ENCODE measurements at places on chromosomes 12 and 14.
A peak's percentile ranks its signal among the peaks of the same experiment; 100 is the strongest.

- no peak for DNase-seq
These were observed 154.4 kb upstream of the GARIN6 start for GRCh38 chr12:99493197-99493596.

DNA sequence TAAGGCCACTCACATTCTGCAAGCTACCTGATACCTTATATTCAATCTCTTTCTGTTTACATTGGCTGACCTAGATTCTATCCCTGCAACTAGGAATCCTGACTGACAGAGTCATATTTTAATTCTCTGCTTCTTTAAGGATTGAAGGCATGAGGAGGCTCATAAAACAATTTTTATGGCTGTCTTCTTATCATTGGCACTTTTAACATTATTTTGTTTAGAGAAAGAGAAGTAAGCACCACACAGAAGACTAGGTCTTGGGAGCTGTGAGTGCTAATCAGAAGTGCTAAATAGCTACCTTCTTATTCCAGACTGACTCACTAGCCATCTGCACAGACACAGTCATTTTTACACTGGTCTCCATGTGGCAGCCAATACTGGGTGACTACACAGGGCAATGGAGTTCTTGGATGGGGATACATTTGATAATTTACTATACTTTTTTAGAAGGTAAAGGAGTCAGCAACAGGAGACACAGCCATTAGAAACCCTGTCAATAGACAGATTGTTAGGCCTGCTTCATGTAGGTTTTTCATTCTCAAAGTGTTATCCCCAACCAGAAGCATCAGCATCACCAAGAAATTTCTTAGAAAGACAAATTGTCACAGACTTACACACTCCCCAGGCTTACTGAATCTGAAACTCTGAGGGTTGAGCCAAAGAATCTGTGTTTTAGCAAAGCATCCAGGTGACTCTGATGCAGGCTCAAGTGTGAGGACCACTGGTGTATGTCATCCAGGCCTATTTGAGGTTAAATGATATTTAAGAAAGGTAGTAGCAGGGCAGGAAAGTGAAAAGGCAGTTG lies 214.1 kb downstream of the DUSP6 start:
- DNase-seq: peak; percentile 43

DNA sequence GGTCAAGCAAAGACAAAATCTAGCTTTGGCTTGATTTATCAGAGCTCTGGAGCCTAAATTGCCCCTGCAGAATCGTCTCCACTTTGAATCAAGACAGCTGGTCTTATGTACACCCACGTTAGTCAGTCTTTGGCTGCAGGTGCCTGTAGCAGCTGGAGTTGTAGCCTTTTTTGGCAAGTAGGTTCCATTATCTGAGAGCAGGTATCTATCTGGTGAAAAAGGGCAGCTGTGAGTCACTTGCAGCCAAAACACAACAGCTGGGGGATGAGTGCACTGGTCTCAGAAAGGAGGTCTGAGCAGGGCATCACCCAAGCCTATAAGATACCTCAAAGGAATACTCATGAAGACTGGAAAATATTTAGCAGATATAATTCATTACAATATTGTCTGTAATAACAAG lies 43.6 kb upstream of the KCNH5 start:
- no peak for DNase-seq

DNA sequence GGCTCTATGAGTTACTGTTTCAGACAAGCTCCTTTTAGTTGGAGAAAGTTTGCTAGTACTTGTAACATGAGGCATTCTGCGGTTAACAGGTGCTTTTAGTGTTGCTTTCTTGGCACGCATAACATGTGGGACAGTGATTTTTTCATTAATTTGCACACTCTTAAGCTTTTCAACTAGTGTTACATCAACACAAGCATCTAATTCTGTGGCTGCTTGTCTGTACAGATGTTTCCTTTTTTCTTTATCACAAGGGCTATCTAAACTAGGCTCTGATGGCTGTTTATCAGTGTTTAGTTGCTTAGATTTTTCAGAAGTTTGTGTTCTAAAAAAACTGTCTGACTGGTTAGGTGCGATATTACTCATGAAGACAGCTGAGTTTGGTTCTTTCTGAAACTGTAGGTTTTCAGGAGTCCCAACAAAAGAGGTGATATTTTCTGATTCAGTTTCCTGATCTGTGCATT lies 120.1 kb downstream of the RALGAPA1 start:
- DNase-seq: no peak

DNA sequence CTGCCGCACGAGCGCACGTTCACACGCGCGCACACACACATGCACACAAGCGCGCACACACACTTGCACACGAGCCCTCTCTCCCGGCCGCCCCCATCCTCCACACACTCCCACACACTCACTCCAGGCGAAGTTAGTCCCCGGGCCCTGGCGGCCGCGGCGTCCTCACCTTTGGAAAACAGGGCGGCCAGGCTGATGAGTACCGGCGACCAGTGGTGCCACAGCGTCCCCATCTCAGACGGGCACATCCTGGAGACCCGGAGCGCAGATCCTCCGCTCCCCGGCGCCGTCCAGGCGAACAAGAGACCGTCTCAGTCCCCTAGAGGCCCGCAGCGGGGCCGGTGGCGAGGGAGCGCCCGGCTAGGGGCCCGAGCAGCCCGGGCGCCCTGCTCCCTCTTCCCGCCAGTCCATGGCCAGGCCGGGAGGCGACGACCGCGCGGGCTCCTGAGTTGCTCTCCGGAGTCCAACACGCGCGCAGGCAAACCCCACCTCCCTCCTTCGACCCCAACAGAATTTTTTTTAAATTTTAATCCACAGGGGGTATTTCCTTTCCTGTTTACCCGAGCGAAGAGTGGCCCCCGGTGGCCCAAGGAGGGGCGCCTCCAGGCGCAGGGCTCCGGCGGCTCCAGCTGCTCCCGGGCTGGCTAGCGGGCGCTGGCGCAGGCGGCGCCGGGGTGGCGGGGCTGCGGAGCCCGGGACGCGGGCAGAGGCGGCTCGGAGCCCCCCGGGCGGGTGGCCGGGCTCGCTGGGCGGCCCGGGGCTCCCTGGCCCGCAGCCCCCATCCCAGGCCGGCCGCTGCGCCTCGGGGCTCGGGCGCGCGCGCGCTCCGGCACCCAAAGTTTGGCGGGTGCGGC lies 506 bp downstream of the TMEM132D start:
- no peak for DNase-seq

DNA sequence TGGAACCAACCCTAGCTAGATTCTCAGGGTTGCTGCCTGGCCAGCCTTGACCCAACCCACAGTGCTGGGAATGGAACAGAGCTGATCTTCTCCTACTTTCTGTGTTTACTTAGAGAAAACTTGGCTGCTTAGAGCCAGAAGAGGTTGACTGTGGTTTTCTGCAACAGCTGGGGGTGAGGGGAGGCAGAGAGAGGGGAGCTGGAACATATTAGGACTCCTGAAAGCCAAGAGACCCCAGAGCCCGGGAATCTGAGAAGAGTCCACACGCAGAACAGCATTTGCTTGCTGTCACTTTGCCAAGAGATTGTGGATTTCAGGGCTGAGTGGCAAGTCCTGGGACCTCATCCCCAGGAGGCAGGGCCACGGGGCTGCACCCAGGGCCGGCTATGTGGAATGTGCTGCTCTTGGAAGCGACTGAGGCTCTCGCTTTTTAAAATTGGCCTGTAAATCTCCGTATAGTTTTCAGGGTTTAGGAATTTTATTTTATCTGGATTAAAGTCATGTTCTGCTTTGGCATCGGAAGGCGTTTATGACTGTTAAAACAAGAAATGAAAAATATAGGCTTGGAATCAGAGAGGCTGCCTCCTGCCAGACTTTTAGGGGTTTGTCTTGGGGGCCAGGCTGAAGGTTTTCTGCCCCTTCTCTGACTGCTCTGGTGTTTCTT lies 22.3 kb upstream of the MED13L start:
- DNase-seq: no peak

DNA sequence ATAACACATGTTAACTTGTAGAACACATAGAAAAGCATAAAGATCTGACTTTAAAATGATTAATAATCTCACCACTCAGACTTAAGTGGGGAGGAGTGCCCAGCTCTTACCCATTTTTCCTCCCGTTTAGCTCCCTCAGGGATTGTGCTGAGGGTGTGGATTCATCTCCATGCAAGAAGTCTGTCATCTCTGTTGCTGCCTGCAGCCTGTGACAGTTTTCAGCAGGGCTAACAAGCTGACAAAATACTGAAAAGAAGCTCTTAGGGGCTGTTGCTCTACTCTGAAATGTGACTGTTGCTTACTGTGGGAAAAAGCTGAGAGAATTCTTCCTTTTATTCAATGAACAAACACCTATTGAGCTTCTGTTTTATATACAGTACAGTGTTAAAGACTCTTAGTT lies 216.2 kb downstream of the CPNE8 start:
- DNase-seq: no peak

DNA sequence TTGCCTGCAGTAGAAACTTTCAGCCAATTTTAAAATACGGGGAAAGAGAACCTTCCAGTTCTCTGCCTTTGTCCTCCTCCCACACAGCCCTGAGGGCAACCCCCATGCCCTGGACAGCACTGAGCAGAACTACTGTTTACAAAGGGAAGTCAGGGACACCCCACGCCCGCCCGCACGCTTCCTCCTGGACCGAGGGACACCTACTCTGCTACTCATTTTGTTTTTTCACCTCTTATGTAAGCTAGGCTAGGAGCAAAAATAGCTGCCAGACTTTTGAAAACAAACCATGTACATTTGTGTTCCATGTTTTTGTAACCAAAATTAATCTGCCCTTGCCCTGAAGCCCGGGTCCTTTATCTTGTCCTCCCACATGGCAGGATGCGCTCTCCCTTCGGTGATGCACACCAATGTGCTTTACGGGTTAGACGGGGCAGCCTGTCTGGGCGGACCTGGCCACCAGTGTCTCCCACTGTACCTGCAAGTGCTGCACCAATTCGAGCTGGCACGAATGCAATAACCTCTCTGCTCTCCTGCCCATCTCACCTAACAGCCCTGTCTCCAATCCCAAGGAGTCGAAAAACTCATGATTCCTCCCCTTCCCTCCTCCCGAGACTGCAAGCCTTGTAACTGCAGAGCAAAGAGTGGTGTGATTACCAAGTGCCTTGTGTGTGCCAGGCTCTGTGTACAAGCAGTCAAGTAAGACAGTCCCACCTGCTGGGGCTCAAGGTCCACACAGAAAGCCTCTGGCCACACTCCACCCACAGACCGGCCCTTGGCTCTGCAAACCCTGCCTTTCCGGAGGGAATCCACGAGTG lies 85.2 kb downstream of the CCDC88C start:
- no peak for DNase-seq

DNA sequence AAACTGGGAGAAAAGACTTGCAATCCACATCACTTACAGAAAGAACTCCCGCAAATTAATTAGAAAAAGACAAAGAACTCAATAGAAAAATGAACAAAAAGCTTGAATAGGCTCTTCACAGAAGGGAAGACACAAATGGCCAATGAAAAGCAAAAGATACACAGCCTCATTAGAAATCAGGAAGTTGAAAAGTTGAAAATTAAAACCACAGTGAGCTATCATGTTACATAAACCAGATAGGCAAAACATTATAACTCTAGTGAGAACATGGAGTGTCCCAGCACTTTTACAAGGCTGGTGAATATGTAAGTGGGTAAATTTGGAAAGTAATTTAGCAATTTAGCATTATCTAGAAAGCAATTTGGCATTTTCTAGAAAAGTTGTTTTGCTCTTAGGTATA lies 158.4 kb upstream of the RASSF8 start:
- peak; percentile 29 for DNase-seq

GRCh38 chr12:102322254-102322653 lies 124.6 kb upstream of the PMCH start:
- no peak for DNase-seq
